Activated T-cell treated with anti-CD3 and anti-CD28 coated beads for 48 hours (primary cell): ENCODE measurements at places on chromosomes 7 and 10.

DNA sequence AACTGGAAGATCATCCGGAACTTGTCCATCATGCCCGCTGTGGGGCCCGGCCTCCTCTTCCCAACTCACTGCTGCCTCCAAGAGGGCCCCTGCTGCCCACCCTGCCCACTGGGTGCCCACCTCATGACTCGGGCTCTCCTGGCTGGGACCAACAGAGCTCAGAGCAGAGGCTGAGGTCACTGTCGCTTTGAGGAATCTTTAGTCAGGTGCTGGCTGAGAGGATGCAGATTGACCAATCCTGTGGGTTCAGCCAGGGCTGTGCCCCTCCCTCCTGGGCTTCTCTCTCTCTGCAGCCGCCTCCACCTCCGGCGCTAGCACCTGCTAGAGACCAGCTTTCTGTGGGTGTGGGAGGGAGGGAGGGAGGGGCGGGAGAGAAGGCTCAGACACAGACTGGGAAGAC, at the start of gene CALHM1:
TSS of gene CALHM1 (minus strand) at position 181 of the 400 bp plus-strand sequence. CDS start at position 32, 149 bp downstream.
- no peak for DNase-seq

GRCh38 chr10:31557854-31558253, 238.8 kb downstream of the ZEB1 start:
- DNase-seq, result no peak

DNA sequence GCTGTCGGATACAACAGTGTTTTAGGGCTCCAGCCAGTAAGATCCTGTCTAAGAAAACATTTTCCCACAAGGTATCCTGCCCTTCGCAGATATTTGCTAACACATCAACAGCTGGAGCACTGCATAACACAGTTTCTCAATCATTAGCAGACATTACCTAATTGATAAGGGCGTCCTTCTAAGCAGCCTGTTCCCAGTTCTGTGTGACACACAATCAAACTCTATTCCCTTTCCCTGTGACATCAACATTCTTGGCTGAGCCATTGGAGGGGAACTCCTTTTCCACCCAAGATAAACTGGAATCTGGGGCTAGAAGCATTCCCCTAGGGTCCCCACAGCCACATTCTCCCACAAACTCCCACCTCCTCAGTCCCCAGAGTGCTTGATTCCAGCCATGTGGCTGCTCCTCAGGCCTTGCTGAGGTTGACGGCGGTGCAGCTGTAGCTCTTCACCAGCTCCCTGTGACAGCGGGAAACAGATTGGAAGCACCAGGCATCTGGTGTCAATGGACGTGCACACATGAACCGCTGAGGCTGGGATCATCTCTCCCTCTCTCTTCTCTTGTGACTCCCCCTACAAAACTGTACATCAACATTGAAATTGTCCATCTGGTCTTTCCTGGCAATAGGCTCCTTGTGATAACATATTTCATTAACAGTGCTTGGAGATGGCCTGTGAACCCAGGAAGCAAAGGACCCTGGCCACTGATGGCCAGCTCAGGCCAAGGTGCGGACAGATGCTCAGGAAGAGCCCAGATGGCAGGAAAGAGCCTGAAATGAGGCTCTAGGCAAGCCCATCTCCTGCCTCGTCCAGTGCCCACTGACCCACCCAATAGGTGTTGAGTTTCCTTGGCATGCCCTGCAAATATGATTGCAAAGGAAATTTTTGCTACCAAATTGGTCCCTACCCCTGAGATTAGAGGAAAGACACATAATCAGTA, 131.1 kb upstream of the TBX20 start:
- DNase-seq, result no peak

DNA sequence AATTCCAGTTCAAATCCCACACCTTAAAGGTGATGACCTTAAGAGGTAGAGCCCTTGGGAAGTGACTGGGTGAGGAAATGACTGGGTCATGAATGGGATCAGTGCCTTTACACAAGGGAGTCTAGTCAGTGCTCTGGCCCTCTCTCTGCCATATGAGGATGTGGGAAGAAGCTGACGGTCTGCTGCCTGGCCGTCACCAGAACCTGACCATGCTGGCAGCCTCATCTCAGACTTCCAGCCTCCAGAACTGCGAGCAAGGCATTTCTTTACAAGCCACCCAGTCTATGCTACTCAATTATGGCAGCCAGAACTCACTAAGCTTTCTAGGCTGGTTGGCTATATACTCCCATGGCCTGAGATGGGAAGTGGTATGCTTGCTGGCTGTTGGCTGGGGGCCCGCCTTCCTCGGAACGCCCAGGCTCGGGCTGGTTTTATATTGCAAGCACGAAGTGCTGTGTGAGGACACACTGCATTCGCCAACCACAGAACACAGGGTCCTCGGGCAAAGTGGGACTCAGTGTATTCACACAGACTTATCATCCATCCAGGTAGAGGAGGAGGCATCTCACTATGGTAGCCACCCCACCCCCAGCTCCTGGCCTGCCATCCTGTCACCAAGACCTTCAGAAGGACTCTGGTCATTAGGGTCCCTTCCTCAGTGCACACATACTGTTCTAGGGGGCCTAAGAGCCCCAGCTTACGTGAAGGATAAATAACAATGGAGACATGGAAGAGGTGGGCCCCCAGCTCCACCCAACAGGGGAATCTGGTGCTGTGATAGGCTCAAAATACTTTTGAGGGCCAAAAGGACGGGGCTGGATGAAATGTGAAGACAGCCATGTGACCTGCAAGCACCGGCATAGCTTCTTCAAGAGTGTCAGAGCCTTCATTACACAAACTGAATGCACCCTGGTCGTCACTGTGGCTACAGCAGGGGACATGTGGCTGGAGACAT, 49.0 kb downstream of the ZRANB1 start:
- no peak for DNase-seq

- no peak for DNase-seq
These were observed 688.0 kb upstream of the ZWINT start for GRCh38 chr10:57049096-57049495.

DNA sequence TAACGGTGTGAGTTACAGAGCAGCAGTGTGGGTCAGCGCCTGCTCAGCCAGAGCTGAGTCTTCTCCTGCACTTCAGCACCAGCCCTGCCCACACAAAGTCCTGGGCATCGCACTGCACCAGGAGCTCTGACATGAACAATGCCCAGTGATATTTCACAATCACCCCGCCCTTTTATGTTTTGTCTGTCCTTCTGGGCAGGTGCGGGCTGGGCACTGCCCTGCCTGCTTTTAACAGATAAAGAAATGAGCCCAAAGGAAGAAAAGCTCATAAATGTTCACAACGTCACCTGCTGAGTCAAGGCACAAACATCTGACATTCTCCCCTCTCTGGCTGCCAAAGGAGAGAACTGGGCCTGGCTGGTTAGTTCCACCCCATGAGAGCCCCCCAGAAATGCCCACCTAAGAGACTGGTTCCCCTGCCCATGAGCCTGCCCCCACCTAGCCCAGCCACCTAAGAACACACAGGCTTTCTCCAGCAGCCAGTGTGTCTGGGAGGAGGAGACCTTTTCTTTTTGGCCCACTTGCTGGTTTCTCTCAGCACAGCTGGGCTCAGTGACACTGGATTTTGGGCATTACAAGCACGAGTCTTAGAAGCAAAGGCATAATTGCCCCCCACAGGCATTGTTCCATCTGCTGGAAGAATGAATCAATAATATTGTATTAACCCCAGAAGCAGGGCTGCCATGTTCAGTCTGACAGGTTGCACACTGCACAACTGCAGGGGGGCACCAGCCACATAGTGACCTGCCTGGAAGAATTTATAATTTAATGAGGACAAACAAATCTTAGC, 22.3 kb downstream of the CALML3 start:
- DNase-seq, result no peak

DNA sequence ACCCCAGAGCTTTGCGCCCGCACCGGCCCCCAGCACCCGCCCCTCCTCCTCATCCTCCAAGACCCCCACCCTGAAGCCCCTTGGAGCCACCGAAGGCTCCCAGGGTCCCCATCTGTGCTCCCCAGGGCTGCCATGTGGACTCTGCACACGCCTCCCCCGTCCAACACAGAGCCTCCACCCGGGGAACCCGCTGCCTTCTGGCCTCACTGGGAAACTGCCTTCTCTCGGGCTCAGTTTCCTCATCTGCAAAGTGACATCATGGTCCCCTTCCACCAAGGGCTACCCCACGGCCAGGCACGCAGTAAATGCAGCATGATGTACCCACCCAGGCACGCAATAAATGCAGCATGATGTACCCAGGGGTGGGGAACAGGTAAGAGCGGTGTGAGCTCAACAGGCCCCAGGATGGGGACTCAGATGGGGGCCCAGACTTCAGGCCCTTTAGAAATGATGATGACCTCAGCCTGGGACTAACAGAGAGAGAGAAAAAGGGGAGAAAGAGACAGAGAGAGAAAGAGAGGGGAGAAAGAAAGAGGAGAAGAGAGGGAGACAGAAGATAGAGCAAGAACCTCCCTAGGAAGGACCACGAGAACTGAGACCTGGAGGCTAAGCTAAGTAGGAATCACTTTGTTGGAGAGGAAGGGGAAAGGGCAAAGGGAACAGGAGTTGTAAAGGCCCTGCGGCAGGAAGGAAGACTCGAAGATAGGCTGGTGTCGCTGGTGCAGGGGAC, 2.5 kb upstream of the MICALL2 start:
- DNase-seq, result no peak

- DNase-seq, result no peak
These were observed 164.8 kb upstream of the SLC25A13 start for GRCh38 chr7:96486681-96487080.

- no peak for DNase-seq
These were observed 244.6 kb downstream of the PHTF2 start for GRCh38 chr7:78043159-78043558.

DNA sequence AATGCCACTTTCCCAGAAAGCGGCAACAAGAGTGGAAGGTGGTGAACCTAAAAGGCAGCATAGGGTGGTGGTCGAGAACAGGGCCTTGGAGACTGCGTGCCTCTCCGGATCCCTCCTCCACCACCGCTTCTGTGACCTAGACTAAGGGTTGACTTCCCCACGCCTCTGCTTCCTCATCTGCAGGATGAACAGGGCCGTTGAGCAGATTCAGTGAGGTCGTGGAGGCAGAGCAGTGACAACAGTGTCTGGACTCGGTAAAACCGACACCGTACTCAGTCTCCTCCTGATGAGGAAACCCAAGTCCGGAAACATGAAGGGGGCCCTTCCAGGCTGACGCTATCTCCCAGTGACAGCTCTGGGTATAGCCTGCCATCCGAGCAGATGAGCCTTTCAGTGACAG, 162.6 kb downstream of the CELF2 start:
- DNase-seq, result peak; percentile 45

DNA sequence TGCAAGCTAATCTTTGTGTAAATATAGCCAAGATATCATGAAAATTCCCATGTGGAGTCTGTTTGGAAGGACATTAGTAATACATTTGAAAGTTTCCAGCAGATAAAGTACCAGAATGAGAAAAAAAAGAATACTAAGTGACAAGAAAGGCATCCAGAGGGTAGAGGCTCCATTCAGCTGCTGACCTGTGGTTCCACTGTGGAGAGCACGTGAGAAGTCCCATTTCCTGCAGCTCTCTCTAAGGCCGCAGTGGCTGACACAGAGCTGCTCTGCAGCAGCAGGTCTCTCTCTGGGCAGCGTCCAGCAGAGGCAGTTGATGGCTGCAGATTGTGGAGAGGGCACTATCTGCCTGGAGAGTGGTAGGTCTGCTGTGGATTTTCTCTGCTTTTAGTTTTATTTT, 100.1 kb upstream of the TMEM72 start:
- no peak for DNase-seq

DNA sequence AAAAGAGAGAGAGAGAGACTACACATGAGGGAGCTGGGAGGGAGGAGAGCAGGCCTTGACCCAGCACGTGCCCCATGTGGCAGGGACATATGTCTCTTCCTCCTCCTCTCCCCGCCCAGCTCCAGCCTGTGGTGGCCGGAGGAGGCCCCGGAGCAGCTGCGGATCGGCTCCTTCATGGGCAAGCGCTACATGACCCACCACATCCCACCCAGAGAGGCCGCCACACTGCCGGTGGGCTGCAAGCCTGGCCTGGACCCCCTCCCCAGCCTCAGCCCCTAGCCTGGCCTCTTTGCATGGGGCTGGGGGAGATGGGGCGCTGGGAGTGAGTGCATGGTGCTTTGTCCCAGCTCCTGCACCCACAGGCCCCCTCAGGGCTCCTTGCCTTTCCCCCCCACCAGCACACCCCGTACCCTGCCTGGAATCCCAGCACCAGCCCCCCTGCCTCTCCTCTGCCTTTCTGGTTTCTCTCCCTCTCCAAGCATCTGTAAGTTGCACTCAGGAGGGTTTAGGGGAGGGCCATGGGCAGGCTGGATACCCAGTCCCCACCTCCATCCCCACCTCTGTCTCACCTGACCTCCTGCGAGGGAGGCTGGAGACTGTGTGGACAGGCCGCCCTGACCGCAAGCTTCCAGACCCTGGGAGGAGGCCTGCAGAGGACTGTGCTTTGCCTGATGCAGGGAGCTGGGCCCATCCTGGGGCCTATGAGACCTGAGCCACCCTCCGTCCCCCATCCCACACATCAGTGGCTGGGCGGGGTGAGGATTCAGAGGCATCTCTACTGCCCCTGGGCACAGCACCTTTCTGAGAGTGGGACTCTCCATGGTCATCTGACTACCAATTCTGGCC, 4.8 kb downstream of the UPK3B start:
- no peak for DNase-seq

- no peak for DNase-seq
These were observed 72.0 kb downstream of the GFRA1 start for GRCh38 chr10:116201011-116201410.

DNA sequence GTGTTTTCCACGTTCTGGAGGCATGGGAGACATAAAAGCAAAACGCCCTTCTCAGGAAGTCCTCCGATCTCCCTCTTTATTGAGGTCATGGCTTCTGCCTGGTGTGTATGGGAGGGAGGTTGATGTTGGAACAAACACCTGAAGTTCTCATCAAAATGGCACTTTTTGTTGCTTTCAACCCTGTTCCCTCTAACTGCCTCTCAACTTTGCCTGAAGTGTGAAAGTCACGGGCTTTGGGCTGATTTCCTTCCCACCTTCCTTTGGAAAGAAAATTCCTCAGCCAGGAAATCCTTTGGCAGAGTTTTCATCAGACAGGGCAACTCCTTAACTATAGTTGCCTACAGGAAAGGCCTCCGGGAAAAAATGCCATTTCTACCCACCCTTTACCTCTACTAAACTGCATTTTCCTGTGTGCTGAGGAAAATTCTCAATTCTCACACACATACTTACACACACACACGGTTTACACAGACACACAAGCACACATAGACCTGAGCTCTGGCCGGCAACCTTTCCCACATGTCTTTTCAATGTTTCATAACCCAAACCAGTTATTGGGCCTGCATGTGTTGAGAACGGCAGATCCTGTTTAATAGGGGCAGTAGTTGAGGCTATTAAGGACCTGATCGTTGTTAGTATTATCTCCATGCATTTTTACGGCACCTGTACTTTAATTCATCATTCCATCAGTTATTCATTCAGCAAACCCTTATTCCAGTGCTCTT, 36.4 kb downstream of the CYP17A1 start:
- DNase-seq, result no peak

- DNase-seq, result no peak
These were observed 14.9 kb downstream of the INTS1 start for GRCh38 chr7:1489336-1489735.

GRCh38 chr7:137619181-137619580, 227.6 kb downstream of the DGKI start:
- DNase-seq, result no peak
